Posterior vena cava (tissue), 2 donors: ENCODE measurements at places on chromosomes 5 and 9. TPM values are rescaled to one million over a fixed set of nuclear protein-coding genes. Genes with fewer than 3 reads are reported as not detected.

The HMGCR gene
- 22.9 TPM for total RNA-seq

The PKD2L2 gene
- total RNA-seq, result not detected

The CAMK2A gene
- total RNA-seq, result 0.23 TPM

The TMEM252 gene
- total RNA-seq, result not detected

The FBP1 gene
- total RNA-seq, result 4.2 TPM

The PCDH1 gene
- total RNA-seq, result 30.2 TPM

The PCDHGA11 gene
- 4.8 TPM for total RNA-seq

The WDR38 gene
- total RNA-seq, result not detected

The INSL4 gene
- not detected for total RNA-seq

The SPINK7 gene
- total RNA-seq, result not detected

The QSOX2 gene
- 5.8 TPM for total RNA-seq

The SGCD gene
- total RNA-seq, result 56.3 TPM

The TIMD4 gene
- not detected for total RNA-seq

The C9 gene
- 0.19 TPM for total RNA-seq

The LEAP2 gene
- total RNA-seq, result 0.48 TPM

The GABRA1 gene
- total RNA-seq, result not detected

The GLDC gene
- 0.52 TPM for total RNA-seq

The CAVIN4 gene
- total RNA-seq, result 0.51 TPM

The PCDHA12 gene
- total RNA-seq, result 0.24 TPM

The NAIP gene
- total RNA-seq, result 21.2 TPM

The TESK1 gene
- total RNA-seq, result 50.8 TPM

The TMOD1 gene
- total RNA-seq, result 57.8 TPM

The CTNND2 gene
- 1.6 TPM for total RNA-seq

The TMEM174 gene
- total RNA-seq, result not detected
